ENCODE measurements at places on chromosomes 16 and 17.

- no peak for DNase-seq
Measured at GRCh38 chr17:28811651-28812090, 30.9 kb downstream of the FAM222B start.

DNA sequence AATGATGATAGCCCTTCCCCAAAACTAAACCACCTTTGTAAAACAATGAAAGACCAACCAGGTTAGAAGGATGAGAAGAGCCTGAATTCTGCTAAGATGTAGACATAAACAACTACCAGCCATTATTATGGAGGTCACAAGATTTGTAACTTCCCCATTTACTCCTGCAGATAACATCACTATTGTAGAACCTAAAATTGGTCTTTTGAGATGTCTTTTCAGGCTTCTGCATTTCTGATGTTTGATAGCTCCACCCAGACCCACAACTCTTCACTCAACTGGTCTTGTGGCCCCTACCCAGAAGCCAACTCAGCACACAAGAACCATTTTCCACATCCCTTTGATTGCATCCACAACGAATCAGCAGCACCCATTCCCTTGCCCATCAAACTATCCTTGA lies 100.8 kb downstream of the TMEM132E start:
- no peak for DNase-seq

- DNase-seq = no peak
Measured at GRCh38 chr17:79609673-79610645, 892 bp downstream of the RBFOX3 start.

- DNase-seq = no peak
Measured at GRCh38 chr17:8654822-8655221, 24.3 kb upstream of the MYH10 start.

- no peak for DNase-seq
Measured at GRCh38 chr16:82506692-82507670, 119.8 kb upstream of the CDH13 start.

DNA sequence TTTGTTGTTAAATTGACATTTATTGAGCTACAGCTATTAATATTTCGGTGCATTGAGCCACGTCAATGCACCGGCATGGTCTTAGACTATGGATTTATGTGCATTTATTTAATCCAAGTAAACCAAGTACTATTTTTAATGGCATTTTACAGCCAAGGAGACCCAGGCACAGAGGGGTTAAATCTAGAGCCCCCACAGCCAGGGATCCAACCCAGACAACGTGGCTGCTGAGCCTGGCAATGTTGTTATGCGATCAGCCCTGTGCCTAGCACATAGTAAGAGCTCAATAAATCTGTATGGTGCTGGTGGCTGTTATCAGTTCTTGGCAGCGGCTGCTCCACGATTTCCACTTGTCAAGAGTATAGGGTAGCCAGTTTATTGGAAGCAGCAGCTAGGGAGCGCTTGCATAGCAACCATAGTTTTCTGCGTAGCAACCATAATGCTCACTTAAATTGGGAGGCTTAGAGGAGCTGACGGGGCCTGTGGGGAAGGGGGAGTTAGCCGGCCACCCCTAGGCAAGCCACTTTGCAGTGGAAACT lies 541 bp upstream of the RBBP6 start:
- DNase-seq = no peak

DNA sequence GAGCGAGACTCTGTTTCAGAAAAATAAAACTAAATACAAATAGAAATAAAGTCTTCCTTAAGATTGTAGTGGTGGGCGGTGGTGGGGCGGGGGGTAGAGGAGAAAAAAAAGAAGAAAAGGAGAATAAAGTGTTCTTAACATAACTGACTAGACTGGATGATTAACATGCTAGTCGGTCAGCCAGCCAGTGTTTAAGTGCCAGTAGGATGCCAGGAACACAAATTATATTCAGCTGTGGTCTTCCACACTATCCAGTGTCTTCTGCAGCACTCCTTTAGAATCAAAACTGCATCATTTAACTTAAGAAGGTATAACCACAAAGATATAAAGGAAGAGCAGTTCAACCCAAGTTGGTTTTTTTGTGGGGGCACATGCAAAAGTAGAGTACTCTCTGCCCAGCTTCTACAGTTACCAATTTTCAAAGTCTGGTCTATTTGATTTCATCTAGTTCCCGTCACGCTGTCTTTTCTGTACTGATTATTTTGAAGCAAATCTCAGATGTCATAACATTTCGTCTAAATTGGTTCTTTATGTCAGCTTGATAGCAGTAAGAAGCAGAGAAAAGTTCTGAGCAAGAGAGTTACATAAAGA lies 15.8 kb downstream of the HEATR3 start:
- DNase-seq = no peak

DNA sequence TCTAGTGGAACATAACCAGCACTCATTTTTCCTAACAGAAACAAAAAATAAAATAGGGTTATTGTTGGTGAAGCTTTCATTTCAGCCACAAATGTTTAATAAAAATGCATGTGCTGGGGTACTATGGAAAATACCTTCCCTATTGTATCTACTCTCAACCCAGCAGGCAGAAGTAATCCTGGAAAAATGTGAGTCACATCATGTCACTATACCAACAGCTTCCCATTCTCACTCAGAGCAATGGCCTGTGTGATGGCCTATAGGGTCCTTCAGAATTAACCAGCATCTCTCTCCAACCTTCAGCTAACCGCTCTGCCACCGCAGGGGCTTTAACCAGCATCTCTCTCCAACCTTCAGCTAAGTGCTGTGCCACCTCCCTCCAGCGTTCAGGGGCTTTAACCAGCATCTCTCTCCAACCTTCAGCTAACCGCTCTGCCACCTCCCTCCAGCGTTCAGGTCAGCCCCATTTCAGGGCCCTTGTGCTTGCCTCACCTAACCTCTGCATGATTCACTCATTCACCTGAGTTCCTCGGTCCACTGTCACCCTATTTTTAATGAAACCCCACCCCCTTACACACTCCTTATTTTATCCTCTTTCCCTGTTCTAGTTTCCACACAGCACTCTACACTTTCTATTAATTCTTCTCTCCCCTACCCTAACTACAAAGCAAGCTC lies 34.0 kb downstream of the UBE2G1 start:
- no peak for DNase-seq

DNA sequence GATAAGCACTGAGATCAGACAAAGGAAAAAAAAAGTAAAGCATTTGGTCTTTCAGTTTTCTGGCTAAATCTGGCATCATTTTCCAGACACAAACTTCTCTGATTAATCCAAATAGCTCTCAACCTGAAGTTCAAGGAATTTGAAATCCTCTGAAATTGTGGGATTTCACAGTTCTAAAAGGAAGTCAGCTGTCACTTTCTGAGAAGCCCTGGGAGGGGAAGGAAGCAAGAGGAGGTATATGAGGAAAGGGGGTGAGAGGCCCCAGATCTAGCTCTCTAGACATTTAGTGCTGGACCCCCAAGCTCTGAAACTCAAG lies 17.5 kb upstream of the HOXB9 start:
- DNase-seq = no peak

Data from T-helper 17 cell (primary cell).